ENCODE measurements at places on chromosomes 5 and 9.

DNA sequence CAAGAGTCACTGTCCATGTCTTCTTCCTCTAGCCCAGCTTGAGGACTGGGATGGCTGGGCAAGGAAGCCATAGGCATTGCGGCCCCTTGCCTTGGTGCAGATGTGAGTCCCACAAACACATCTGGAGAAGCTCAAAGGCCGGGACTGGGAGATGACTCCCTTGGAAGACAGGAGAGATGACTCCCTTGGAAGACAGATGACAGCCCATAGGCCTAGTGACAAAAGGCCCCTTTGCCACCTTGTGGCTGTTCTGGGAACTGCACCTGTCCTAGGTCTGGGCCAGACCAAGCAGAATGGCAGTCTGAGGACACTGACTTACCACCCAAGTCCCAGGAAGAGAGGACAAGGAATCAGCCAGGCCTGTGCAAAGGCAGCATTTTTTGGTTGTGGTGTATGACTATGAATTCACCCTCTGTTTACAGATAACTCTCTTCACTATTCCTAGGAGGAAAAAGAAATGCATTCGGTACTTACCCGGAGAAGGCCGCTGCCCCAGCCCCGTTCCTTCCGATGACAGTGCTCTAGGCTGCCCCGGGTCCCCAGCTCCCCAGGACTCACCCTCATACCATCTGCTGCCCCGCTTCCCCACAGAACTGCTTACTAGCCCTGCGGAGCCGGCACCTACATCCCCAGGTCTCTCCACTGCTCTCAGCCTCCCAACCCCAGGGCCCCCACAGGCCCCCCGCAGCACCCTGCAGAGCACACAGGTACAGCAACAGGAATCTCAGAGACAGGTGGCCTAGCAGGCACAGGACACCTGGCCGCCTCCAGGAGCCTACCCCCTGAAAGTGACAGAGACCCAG, 30.8 kb downstream of the SKP1 start:
- DNase-seq, result peak; percentile 80

- no peak for DNase-seq
Measured at GRCh38 chr5:178227929-178228328, 4.7 kb downstream of the PHYKPL start.

GRCh38 chr9:137325124-137325523, 23.1 kb upstream of the NRARP start:
- no peak for DNase-seq

GRCh38 chr5:88683506-88684135, 199.4 kb downstream of the MEF2C start:
- DNase-seq, result no peak

- no peak for DNase-seq
Measured at GRCh38 chr5:14251733-14252132, 108.6 kb downstream of the TRIO start.

DNA sequence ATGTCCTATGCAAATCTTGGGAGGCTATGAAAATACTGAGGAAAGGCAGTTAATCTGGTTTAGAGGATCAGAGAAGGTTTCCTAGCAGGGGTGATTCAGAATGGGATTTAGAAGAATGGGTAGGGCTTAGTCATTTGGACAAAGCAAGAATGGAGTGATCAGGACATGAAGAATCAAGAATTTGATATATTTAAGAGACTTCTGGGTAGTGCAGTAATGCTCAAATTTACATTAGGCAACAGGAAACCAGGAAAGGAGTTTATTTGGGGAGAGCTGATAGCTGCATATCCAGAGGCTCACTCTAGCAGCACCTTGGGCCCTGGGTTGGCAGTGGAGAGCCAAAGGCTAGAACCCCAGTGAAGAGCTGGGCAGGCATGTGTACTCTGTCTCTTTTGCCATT, 78.9 kb upstream of the PAPPA start:
- DNase-seq, result no peak

DNA sequence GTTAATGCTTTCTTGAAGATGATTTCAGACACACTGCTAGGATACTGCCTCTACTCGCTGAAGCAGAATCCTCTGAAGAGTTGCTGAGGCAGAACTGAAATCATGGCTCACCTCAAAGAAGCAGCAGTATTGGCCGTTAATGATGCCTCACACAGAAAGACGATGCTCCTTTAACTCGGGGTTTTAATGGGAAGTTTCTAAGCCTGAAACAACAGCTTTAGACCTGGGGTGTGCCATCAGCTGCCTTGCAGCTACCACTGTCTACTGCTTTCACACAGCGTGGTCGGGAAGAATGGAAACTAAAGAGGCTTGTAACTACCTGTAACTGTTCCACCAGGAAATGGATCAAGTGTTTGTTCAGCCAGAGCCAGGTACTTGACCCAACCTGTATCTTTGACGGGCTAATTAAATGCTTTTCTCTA, at the start of gene CTXN3:
TSS of gene CTXN3 (plus strand) at position 65 of the 422 bp plus-strand sequence. CDS start 8,440 bp downstream, outside the sequence.
- no peak for DNase-seq

DNA sequence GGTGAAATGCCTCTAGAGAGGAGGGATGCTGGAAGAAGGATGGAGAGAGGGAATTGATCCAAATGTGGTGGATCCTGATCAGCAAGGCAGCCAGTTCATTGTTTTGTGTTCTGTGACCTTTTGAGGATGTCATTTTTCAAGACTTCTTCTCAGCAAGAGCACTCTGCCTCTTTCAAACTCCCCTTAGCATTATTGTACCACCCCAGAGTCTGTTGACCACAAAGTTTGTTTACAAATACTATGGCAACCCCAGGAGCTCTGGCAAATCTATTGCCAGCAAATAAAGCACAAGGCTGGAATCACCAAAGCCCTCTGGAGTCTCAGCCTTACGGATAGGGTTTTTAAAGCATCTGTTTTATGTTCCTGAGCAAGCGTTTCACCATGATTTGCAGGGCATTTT, 76.2 kb upstream of the SLC1A3 start:
- no peak for DNase-seq

DNA sequence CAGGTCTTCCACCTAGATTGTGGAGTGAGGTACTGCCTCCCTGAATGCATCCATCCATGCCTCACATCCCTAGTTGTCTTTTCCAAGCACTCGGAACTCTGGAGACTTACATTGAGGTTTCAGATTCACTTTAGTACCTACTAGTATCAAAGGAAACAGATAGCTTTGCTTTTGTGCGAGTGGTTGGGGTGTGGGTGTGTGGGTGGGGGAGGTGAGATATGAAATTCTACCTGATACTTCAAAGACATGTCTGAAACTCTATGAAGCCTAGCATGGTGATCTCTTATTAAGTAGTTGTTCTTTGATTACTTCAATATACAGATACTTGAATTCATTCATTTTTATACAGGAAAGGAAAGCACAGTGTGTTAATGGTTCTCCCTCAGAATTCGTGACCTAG, 64.4 kb downstream of the MCCC2 start:
- DNase-seq, result no peak

DNA sequence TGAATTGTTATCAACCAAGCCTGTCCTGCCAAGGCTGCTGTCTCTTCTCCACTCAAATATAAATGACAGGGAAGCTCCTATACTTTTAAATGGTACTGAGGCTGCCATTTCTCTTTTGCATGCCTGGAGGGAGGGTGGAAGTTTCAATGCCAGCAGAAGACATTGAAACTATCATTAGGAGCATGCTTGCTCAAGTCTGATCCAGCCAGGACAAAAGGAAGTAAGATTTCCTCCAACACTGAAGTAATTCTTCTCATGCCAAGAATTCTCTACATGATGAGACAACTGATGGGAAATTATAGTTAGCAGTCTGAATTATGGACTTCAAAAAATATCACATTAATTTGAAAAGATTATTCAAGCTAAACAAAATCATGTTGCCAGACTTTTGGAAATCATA, 5.4 kb downstream of the SPINK6 start:
- no peak for DNase-seq

DNA sequence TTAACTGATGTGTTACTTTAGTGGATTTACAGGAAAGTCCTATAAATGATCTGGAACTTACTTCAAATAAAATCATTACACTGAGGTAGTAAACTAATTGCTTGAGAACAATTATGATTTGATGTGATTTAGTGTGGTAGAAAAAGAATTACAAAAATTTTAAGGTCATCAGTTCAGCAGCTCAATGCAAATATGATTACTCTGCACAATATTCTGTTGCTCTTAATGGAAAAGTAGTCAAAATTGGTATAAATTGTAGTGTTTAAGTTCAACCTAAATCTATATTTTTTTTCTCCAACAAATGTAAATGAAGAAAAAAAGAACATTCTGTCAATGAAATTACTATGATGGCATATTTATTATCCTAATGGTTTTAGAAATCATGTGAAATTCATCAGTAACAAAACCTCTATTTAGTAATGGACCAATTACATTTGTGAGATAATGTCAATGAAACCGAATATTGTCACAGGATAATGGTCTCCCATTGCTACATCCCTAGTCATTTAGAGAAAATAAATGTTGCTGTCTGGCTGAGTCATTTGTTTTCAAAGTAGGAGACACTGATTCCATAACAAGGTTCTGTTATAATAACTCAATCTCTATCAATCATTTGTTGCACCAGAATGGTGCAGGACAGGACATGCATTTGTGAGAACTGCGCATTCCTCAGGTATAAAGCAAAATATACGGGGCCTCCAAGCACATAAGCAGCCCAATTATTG, 177.1 kb downstream of the NFIB start:
- no peak for DNase-seq

- DNase-seq, result no peak
Measured at GRCh38 chr5:118808441-118808840, 179.9 kb downstream of the DTWD2 start.

DNA sequence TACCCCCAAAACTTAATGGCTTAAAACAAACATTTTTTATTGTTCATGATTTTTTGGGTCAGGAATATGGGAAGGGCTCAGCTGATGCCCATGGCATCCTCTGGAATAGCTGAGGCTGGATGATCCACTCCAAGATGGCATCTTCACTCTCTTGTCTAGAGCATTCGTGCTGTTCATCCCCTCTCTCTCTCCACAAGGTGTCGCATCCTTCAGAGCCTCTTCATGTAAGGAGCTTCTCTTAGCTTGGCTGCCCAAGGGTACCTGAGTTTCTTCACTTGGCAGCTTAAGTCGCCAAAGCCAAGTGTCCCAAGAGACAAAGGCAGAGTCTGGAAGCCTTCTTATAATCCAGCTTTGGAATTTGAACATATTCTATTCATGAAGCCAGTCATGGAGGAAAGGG, 294.7 kb downstream of the CHSY3 start:
- no peak for DNase-seq

DNA sequence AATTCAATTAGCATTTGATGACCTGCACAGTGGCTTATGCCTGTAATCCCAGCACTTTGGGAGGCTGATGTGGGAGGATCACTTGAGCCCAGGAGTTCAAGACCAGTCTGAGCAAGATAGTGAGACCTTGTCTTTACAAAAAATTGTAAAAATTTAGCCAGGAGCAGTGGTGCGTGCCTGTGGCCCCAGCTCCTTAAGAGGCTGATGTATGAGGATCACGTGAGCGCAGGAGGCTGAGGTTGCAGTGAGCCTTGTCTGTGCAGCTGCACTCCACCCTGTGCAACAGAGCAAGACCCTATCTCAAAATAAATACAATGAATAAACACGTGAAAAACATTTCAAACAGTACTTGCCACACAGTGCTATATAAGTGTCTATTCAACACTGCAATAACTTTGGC, 4.2 kb downstream of the ABCA1 start:
- no peak for DNase-seq

DNA sequence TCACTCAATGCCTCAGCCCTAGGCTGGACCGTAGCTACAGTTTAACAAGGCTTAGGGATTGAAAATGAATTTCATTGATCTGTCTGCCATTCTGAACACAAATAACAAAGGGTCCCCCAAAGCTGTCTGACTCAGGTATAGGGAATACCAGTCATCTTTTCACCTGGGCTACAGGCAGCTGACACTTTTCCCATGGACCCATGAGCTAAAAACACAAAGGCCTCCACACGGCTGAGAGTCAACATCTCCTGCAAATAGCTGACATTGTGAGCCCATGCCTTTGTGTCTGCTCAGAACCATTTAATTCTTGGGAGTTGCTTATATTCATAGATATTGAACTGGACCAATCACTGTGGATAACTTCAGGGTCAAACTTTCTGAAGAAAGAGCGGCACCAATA, 121.1 kb upstream of the SLIT3 start:
- DNase-seq, result no peak

DNA sequence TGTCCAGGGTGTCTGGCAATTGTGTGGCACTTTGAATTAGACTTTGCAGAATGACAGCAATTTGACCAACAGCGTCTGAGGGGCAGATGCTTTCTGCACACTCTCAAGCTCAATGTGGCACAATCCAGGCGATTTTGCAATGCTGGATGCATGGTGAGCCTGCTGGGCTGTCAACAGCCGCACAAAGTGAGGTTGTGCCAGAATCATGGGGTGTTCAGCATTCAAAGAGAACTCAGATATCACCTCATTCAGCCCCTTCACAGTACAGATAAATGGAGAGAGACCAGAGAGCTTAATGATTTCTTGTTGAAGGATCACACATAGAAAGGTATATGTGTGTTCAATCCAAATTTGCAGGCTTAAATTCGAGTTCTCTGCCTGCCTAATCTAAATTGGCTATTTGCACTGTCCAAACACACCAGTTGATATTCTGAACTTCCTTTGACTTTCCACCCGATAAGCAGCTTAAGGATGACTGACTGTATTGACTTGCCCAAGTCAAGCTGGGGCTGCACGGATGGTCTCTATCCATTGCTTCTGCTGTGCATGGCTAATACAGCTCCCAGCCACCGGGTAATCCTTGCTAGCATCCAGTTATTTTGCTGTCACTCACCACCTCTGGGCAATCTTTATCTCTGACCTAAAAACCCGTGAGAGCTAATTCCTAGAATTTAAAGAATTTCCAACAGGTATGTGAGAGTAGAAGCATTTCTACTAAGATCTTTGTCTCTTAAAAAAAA, 157.9 kb upstream of the TAS2R1 start:
- DNase-seq, result no peak

DNA sequence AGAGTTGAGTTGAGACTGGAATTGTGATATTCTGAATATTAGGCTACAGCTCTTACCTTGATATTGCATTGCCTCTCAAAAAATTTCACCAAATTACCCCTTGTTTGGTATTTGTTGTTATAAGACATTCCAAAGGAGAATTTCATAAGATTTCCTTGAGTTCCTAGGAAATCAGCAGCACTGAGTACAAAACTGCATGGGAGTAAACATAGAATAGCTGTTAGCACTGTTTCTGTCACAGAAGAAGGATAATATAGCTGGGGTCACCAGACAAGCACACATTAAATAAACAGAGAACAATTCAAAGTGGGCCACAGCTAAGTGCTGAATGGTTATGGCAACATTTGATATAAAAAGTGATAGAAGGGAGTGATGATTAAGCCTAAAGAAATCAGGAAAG, 724.3 kb downstream of the PRELID2 start:
- DNase-seq, result no peak

DNA sequence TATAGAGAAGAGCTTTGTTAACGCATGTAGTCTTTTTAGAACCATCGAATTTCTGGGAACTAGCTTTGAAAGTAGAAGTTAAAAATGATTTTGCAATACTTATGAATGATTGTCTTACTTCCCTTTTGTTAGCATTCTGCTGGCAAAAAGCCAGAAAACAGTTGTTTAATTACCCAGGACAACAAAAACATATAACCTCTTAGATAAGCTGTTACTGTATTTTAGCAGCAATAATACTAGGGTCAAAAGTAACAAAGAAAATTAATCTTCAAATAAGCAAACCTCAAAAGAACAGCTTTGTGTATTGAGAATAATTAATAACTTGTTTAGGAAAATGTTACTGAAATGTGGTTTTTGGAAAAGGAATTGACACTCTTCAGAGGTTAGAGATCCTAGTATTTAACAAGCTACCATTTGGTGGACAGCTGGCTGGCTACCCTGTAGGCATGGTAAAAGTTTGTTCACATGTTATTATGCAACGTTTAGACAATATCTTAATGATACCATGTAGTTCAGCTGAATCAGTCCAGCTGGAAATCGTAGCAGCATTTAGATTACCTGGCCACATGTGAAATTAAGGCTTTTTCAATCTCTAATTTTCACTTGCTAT, 3.8 kb downstream of the FGF10 start:
- no peak for DNase-seq

Data from activated CD4-positive, CD25-positive, alpha-beta regulatory T cell (primary cell).